HEK293T (cell line): ENCODE measurements at places on chromosomes 3 and 15.

- DNase-seq, result no peak
Observed at GRCh38 chr3:53670721-53671120, 175.5 kb downstream of the CHDH start.

GRCh38 chr3:62144482-62144881 is 228.9 kb downstream of the FEZF2 start:
- no peak for DNase-seq

DNA sequence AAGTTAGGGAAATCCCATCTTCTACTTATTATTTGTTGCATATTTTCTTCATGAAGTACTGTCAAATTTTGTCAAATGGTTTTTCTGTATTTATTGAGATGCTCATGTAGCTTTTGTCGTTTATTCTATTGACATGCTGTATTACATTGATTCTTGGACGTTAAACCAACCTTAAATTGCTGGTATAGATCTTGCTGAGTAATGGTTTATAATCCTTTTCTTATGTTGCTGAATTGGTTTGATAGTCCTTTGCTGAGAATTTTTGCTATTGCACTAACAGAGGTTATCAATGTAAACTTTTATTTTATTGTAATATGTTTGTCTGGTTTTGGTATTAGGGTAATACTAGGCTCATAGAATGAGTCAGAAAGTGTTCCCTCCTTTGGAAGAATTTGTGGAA is 54.3 kb upstream of the COL6A5 start:
- no peak for DNase-seq

DNA sequence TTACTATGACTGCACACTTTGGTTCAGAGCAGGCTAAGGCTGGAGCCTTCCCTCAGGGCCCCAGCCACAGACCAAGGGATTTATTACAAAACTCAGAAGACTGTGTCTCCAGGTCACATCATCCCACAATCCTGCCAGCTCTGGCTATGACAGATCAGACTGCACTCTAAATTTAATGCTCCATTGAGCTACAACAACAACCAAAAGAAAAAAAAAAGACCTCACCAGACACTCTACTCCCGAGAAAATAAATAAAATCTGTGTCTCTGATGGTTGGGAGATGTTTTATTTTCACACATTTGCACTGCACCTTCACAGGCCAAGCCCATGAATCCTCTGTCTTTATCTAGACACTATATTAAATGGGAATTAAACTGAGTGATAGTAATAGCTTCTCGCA is 50.8 kb upstream of the CTNNB1 start:
- peak; percentile 35 for DNase-seq

- DNase-seq, result no peak
Observed at GRCh38 chr15:90239371-90239770, 5.4 kb downstream of the GDPGP1 start.

DNA sequence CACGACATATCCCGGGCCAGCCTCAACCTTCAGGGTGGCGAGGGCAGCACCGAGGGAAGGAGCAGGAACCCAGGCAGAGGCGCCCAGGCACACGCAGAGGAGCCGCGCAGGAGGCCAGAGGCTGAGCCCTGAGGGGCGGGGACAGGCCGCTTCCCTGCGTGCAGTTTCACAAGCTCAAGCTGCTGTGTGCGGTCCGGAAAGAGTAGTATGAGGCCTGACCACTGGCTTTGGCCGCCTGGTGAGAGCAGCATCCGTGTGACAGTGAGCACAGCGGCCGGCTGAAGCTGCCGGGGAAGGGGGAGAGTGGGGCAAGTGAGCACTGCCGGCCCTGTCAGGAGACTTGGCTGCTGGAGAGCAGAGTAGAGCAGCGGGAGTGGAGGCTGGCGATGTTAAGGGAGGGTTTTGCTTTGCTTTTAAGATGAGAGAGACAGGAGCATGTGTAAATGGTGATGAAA is 8.7 kb downstream of the ZDHHC19 start:
- no peak for DNase-seq

GRCh38 chr3:153350420-153350819 is 188.4 kb downstream of the RAP2B start:
- DNase-seq, result no peak

- DNase-seq, result no peak
Observed at GRCh38 chr3:4746241-4746958, 232.8 kb upstream of the BHLHE40 start.

DNA sequence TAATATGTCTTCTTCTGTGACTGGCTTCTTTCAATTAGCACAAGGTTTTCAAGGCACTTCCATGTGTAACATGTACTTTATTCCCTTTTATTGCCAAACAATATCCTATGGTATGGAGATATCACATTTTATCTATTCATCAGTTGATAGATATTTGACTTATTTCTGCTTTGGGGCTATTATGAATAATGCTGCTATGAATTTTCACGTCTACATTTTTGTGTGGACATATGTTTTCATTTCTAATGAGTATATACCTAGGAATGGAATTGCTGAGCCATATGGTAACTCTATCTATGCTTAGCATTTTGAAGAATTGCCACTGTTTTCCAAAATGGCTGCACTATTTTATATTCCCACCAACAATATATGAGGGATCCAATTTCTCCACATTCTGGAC is 3.6 kb upstream of the AGTR1 start:
- DNase-seq, result no peak

DNA sequence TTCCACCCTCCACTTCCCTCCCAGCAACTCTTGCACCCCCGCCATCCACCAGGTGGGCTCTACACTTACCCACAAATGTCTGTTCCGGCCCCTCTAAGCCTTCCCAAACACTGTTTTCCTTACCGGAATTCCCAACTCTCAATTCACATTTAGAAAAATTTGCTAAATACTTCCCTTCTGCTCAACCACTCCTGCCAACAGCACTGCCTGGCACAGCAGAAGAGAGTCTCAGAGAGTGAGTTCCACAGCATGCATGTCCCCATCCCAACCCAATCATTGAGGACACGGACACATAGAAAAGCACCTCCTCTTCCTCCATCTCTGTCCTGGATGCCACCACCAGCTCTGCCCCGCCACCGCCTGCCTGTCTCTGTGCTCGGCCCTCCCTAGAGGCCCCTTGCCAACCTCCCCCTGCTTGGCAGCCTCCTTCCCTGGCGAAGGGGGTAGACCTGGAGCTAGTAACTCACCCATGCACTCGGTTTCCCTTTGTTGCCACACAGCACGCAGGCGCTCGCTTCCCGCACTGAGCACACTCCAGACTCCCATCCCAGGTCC is 66.2 kb upstream of the SLC6A1 start:
- DNase-seq, result no peak

DNA sequence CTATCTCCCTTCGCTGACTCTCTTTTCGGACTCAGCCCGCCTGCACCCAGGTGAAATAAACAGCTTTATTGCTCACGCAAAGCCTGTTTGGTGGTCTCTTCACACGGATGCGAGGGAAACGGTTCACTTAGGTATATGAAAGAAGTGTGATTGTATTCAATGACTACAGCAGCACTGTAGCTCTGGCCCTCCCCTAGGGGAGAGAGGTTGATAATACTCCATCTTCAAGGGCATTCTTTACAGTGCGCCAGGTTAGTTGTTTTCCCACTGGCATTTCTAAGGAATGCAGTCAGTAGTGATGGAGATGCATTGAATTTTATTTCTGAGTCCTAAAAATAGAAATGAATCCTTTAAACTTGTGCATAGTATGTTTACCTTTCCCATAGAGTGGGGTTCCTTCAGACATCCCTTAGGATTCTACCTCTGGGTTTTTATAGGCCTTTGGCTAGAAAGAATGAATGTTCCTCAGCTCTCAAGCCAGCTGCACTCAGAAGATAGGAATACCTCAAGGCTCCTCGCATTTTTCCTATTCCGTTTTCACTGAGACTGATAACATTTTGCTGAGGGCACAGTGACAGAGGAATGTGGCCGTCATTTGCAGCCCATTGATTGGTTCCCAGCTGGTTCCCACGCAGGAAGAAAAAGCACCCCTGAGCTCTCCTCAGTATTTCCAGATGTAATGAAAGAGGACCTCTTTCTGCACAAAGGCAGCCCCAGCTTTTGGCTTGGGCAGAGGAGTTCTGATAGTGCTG is 131.8 kb upstream of the C2CD4B start:
- DNase-seq, result no peak

DNA sequence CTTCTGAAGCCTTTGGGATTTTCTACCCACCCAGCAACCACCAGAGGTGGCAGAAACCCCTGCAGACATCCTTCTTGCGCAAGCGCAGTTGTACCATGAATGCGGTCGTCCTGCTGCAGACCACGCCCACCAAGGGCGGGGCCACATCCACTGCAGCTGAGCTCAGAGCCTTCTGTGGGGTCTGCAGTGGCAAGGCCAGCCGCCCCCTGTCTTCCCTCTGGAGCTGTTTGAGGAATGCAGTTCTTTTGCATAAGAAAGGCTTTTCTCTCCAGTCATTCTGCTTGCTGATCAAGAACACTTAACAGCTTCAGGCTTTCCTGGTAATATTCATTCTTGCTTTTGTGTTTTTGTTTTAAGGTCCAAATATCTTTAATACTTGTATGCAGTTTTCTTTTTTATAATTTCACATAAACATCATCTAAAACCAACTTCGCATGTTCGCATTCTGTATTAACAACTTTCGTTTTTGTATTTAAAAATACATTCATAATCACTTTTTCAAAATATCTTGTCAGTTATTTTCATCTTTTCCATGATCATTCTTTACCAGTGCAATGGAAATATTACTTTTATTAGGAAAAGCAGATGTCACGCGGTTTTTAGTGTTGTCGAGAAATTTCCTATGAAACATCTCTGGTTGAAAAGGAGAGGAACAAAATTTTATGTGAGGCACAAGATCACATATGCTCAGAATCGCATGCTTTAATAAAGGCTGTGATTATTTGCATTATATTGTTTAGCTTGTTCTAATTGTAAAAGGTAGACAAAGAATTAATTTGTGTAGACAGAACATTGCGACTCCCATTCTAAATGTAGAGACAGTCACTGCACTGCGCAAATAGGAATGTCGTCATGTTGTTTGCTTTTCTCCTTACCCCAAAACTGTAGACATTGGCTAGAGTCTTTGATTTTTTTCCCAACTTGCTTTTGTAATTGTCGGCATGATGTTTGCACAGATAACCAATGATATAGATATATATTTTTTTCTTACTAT is 98.1 kb upstream of the SNRPN start:
- no peak for DNase-seq

DNA sequence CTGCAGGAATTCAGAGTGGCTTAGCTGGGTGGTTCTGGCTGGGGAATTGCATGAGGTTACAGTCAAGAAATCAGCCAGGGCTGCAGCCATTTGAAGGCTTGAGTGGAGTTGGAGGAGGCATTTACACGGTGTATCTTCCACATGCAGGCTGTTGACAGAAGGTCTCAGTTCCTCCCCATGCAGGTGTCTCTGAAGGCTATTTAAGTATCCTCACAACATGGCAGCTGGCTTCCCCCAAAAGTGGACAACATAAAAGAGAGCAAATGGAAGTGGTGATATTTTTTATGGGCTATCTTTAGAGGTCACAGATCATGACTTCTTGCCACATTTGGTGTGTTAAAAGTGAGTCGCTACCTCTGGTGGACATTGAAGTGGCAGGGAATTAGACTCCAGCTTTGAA is 60.1 kb upstream of the SPRED1 start:
- DNase-seq, result no peak

GRCh38 chr15:63077952-63078351 is 35.4 kb downstream of the TPM1 start:
- no peak for DNase-seq

- DNase-seq, result no peak
Observed at GRCh38 chr3:52625041-52625440, 60.7 kb downstream of the PBRM1 start.

DNA sequence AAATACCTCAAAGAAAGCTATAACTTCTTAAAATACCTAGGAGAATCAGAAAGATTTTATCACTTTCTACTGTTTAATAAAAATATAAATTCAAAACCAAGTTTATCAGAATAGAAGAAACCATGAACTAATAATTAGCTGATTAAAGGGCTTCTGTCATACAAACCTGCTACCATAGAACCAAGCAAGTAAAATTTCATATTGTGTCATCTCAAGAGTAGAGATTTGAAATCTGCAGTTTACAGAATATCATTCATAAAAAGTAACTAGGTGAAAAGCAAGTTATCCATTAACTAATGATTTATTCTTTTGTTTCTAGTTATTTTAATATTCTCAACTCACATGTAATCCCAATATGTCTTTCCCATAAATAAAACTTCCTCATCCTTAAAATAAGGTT is 36.8 kb upstream of the XXYLT1 start:
- DNase-seq, result no peak

DNA sequence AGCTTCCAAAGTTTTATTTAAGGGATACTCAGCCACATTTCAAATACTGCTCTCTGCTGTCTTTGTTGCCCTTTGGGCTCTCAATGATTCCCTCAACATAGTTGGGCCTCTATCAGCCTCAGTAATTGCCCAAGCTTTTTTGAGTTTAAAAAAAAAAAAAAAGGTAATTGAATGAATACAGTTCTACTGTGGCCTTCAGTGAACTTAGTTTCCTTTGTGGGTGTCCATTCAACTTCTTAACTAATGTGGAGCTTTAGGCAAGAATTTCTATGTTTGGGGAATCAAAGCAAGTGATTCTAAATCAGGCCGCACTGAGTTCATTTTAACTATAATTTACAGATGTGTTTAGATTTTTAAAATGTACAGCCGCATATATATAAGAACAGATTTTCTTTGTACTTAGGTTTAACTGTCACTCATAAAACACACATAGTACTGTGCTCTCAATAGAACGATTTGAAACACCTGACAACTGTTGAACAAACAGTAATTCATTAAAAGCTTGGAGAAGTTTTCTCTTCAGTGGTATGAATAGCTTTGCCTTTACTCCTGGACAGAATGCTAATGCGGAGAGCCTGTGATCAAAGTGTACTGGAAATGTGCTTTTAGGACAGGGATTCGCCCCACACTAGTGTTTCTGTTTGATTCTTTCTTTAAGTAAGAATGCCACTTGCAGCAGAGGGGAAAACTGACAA is 844.9 kb upstream of the SEMA6D start:
- no peak for DNase-seq

DNA sequence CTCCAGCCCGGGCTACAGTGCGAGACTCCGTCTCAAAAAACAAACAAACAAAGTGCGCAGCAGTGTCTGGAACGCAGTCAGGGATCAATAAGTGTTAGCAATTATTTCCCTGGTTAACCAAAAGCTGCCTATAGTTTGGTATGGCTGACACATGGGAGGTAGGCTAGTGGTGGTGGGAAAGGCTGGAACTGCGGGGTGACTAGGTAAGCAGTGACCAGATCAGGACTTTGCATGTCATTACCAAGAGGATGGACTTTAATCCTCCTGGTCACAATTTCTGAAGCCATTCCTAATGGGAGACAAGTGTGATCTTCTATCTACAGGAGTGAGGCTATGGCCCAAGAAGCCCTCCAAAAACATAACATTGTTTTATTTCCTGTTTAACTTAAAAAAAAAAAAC is 47.8 kb downstream of the SLC30A4 start:
- DNase-seq, result no peak

DNA sequence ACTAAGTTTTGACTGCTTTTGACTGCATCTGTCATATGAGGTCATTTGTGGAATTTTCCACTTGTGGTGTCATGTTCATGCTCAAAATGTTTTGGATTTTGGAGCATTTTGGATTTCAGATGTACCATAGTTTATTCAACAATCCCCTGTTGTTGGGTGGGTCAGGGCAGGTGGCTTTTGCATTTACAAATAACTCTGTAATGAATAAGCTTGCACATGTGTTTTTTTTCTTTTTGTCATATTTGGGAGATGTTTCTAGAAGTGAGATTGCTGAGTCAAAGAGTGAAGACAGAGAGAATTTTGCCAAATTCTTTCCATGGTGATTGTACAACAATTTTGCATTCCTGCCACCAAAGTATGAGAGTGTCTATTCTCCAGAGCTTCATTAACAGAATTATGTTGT is 62.4 kb upstream of the ADPGK start:
- DNase-seq, result no peak

- no peak for DNase-seq
Observed at GRCh38 chr15:60043744-60044435, 39.8 kb downstream of the FOXB1 start.
